ENCODE measurements at places on chromosomes 2 and 18.

GRCh38 chr2:96138179-96139145 lies at the start of gene ASTL:
Gene ASTL, minus strand, starts transcription at chr2:96138502. Its CDS starts 66 bp downstream, at chr2:96138436.
- DNase-seq = peak; percentile 39

DNA sequence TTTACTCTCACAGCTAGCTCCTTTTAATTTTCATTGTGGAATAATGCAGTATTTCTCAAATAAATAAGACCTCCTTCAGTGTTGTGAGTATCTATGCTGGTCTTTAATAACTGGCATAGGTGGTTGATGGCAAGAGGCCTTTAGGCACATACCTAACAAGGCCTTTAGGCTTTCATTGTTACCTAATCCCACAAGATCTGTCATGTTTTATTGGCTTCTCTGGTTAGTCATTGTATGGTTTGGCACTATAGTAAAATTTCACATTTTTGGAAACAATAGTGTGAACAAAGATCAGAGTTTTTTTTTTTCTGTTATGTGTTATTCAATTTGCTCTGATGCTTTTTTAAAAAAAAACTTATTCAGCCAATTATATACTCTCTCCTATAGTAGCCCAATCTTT lies 89.8 kb upstream of the NEUROD1 start:
- DNase-seq = no peak

GRCh38 chr2:238967031-238967977 lies 119.4 kb downstream of the TWIST2 start:
- no peak for DNase-seq

DNA sequence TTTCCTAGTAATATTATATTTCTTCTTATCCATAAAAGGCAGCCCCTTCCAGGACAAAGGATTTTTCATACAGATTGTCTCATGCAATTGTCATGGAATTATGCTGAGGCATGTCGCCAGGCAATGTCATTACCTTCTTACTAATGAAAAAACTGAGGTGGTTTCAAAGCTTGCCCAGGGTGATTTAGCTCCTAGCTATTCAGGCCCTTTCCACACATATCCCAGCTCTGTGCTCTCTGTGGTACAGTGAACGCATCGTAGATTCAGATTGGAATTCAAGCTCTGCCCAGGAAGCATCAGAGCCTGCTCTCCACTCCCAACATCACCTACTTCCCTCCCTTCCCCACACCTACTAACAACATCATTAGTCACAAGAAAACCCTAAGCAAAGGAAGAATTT lies 60.1 kb downstream of the ATP8B1 start:
- no peak for DNase-seq

- no peak for DNase-seq
These were observed 36.1 kb downstream of the LIMS1 start for GRCh38 chr2:108570416-108570815.

DNA sequence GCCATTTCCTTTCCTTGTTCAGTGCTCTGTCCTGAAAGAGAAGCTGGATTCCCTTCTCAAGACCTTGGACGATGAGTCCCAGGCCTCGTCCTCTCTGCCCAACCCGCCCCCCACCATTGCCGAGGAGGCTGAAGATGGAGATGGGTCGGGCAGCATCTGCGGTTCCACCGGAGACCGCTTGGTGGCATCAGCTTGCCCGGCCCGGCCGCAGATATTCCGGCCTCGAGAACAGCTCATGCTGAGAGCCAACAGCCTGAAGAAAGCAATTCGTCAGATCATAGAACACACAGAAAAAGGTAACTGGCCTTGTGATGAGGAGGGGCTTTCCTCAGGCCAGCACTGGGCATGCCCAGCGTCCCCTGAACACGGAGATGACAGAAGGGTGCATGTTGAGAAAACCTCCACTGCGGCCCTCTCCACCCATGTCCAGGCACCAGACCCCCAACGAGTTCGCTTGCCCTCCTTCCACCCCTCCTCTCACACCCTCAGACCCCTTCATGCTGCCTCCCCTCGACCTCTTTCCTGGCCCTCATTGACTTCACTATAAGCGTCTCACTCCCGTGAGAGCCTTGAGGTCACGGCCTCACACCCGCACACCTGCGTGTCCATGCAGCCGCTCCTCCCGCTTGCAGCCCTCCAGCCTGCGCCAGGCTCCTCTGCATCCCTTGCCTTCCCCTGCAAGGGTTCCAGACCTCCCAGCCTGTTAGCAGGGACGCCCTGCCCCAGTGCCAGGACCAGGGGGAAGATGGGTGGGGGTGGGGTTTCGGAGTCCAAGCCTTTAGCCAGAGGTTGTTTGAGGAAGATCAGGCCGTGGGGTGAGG lies 95.0 kb downstream of the DGKD start:
- DNase-seq = no peak

DNA sequence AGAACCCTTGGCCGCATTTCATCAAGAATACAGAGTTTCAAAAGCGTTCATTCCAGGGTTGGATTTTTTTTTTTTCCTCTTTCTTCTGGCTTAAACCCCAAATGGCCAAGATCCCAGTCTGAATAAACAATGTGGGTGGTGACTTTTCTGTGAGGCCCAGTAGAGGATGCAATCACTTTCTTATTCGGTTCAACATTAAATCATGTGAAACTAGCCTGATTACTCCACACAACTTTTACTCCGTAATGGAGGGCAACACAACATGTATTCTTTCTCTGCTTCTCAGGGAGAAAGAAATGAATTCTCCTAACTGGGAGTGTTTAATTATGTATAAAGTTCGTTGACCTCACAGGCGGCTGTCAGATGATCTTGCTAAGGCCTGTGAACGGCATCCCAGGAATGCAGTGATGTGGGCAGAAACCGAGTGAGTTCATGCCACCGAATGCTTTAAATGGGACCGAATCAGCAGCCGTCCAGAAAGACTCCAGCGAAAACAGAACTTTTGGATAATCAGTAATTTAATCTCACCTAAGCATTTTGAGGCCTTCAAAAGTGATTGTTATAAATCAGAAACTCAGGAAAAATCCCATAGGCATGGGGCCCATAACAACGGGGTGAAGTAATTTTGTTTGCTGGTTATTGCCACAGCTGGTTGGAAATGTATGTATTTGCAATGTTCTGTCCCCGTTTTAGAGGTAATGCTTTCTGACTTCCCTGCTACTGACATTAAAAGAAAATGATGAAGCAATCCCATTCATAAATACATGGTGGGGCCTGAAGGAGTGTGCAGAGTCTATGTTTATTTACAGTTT lies 81.5 kb downstream of the BCL2 start:
- DNase-seq = no peak

GRCh38 chr18:58087928-58088690 lies 44.1 kb downstream of the NEDD4L start:
- DNase-seq = no peak

DNA sequence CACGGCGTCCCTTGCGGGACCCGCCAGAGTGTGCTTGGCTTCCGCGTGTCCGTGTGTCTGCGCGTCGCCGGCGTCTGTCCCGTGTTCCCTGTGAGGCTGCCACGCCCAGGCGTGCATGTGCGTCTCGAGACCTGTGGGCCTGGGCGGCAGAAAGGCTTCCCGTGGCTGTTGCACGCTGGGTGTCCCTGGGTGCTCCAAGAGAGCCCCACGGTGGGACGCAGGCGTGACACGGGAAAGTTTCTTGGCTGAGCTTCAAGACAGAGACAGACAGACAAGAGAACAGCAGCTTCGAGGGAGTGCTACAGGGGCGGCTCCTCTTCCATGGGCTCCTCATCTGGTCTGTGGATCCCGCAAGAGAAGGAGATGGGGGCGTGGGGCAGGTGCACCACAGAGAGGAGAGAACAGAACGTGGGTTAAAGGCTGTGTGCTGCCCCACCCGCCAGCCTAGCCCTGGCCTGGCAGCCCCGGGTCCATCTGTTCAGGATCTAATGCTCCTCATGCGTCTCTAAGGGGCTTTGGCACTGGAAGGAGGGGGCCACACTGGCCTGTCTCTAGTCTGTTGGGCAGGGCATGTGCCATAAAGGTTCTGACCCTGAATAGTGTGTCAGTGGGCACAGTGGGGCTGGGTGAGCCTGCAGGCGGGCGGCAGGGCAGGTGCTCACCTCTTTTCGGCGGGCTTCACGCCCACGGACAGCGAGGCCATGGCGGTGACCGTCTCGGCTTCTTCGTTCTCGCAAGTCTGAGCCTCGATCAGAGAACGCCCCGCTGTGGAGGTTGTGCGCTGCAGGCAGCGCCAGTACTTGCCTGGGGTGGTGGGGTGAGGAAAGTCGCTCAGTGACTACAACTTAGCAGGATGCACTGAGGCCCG lies 205.1 kb downstream of the TWIST2 start:
- no peak for DNase-seq

- no peak for DNase-seq
These were observed 21.4 kb upstream of the HAAO start for GRCh38 chr2:42813763-42814162.

DNA sequence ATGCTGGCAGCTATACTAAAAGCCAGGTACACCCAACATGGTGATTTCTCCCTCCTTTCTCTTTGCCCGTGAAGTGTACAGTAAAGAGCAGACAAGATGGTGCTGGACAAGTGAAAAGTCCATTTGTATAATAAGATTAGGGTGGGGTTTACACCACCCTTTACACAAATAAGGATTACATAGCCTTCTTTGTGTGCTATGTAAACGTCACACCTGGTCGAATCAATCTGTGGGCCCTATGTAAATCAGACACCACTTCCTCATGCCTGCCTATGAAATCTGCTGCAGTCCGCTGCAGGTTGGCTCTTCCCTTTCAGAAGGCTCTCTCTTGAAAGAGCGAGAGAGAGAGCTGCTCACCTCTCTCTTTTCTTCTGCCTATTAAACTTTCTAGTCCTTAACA lies 1054.3 kb upstream of the SLC39A10 start:
- DNase-seq = no peak

- peak; percentile 69 for DNase-seq
These were observed 881 bp upstream of the FAM161A start for GRCh38 chr2:61854564-61855317.

- DNase-seq = no peak
These were observed 69.0 kb upstream of the TTC39C start for GRCh38 chr18:23945416-23946079.

DNA sequence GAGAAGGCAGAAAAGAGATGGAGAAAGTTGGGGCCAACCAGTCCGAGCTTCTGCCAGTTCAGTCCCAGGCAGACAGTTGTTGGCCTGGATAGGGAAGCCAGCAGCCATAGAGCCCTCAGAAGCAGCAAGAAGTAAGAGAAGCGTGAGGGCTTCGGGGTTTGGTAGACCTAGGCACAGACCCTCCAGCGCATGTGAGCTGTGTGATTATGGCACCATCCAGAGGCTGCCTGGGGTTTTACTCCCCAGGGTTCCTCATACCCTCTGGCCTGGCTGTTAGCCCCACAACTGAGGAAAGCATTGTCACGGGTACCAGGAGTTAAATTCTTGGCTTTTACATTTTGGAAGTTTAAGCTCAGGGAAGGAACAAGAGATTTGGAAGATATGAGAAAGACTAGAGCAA lies 93.7 kb upstream of the RAB6C start:
- no peak for DNase-seq

- no peak for DNase-seq
These were observed 126.9 kb upstream of the DAPL1 start for GRCh38 chr2:158668001-158668765.
